Stimulated activated CD8-positive, alpha-beta memory T cell treated with anti-CD3 and anti-CD28 coated beads, Interleukin-7, amount 100 ng/mL, for 1 hour (primary cell): ENCODE measurements at places on chromosomes 4 and X.

- DNase-seq = no peak
Observed at GRCh38 chr4:15400981-15401671, 26.7 kb upstream of the C1QTNF7 start.

GRCh38 chr4:18556402-18556801, 534.8 kb upstream of the LCORL start:
- no peak for DNase-seq

- no peak for DNase-seq
Observed at GRCh38 chr4:186205156-186205555, 13.8 kb downstream of the CYP4V2 start.

DNA sequence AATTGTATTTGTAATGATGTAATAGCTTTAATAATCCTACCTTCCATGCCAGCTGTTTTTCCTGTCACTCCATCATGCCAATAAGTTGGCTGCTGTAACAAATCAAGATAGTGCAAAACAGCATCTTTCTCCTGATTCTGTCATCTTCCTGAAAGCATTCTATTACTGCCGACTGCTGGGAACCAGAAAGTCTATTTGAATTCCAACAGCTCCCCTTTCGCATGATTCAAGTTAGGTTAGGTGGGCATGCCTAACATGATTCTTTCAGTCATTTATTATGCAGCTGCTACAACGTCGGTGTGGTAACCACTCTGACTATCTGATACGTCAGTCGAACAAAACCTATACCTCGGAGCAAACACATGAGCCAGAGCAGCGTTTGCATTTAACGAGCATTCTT, 127.9 kb upstream of the DMD start:
- DNase-seq = no peak

GRCh38 chr4:33270403-33270802, 2550.2 kb downstream of the PCDH7 start:
- DNase-seq = no peak

DNA sequence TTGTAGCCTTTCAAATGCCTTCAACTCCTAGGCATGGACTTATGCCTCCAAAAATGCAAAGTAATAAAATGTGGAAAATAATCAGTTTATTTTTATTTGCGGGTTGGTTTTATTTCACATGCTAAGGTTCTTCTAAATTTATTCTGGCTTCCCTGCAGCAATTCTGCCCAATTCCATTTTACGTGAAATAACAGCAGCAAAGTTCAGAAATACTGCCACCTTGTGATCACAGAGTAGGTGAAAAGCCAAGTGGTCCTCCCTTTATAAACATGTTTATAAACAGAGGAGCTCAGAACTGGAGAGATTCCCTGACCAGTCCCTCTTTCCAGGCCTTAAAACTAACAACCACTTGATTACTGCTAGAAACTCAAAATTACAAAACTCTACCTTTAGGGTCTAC, 14.7 kb upstream of the DCHS2 start:
- no peak for DNase-seq

GRCh38 chr4:47562297-47562696, 77.2 kb downstream of the ATP10D start:
- no peak for DNase-seq

GRCh38 chr4:78691971-78692821, 84.0 kb upstream of the BMP2K start:
- no peak for DNase-seq

- no peak for DNase-seq
Observed at GRCh38 chrX:144849141-144849540, 398.2 kb upstream of the SPANXN1 start.

DNA sequence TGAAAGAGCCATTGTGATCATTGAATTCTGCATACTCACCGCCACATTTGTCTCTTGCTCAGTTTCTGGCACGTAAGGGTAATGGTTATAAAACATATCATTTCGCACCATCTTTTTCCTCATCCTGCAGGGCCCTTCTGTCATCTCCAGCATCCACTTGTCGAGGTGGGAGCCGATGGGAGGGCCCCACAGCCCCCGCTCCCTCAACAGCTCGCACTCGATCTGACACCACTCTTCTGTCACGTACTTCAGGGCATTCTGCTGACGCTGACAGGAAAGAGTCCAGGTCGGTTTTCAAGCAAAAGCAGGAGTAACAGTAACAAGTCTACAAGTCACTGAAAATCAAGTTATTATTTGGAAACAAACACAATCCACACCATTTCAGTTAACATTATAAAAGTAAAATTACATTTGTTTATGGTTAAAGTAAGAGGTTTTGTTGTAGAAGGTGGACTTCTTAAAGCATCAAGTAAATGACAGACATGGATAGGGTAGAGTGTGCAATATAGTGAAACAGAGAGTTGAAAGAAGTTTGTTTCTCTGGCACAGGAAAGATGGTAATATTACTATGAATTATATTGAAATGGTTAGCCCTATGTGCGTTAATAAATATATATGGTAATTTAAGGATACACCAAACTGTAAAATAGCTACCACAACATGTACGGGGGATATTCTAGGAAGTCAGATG, 150.6 kb downstream of the CDS1 start:
- no peak for DNase-seq

DNA sequence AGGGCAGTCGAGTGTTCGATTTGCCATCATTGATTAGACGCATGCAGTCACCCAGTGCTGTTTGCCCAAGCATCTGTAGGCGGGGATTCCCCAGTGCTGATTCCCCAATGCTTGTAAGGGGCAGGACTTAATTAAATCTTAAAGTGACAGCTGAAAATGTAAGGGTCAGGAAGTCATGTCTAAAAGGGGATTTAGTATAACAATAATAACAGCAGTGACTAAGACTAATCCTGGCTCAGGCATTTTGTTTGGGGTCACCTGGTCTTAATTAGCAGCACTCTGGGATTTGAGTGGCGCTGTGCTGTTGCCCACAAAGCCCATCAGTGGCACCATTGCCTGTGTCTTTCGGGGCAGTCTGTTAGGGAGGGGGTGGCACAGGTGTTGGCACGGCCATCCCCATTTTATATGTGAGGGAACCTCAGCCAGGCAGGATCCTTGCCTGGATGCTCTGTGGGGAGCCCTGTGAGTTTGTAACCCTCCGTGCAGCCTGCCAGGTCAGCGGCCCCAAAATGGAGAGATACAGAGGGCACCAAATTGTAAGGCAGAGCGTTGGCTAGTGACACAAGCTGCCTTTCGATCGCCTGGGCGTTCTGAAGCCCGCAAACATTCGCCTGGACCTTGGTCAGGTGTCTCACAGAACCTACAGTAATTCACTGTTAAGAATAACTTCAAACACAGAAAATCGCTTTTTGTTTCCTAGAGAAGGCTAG, 146.7 kb downstream of the TBL1X start:
- DNase-seq = no peak

DNA sequence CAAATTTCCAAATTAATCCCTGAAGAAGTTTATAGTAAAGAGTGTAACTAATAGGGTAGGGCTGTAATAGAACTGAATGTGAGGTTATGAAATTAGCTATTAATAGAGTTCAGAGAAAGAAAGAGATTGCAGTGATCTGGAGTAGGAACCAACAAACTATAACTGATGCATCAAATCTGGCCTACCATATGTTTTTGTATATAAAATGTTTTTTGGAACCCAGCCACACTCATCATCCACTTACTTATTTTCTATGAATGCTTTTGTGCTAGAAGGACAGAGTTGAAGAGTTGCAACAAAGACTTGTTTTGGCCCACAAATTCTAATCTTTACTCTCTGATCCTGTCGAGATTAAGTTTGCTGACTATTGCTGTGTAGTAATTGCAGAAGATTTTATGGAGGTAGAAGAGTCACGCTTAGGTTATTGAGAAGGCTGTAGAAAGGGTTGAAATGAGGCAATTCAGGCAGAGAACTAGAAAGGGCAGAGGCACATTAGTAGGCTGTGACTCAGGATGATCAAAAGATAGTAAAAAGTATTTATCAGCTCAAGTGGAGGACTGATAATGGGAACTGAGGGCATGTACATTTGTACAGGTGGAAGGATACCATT, 298.7 kb upstream of the EMCN start:
- DNase-seq = no peak

DNA sequence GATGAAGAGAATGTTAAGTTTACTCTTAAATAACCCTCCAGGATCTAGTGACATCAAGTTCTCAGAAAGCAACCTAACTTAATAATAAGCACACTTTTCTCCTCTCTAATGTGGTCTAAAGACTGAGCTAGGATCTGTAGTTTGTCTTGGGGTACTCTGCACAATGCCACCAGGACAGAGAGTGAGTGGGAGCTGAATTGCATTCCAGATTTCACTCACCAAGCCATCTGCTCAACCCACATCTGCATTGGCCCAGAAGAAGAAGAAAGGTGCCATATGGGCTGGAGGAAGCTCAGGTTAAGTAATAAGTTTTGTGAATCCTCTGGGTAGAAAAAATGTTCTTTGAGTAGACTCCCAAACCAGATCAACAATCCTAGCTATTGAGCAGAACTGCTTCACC, 384.6 kb downstream of the PPP3CA start:
- DNase-seq = no peak

DNA sequence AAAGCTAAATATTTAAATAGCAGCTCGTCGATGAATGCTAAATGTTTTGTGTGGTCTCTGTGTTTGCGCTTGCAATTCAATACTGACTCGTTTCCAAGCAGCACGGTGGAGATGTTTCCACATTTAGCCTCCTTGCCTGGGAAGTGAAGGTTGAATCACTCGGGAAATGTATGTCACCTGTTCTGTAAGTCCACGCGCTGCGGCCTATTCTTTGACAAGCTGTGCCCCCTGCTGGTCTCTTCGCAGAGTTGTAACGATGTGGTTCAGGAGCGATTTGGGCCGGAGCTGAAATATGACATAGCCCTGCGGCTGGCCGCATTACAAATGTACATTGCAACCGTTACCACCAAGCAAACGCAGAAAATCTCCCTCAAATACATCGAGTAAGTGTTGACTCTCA, 89.6 kb upstream of the PRPS2 start:
- DNase-seq = no peak

DNA sequence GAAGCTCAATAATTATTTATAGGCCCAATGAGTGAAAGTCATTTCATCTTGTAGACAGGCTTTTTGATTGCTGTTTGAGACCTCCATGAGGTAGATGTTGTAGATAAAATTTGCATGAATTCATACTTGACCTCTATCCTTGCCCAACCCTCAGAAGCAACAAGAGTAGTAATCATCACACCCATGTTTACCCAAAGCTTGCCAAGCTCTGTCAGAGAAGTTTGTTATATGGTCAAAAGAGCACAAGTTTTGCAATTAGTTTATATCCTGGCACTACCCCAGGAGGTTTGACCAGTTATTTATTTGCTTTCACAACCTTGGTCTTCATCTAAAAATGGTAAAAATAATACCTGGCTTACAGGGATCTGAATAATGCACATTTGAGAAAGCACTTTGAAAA, 20.7 kb downstream of the ADH7 start:
- DNase-seq = no peak

DNA sequence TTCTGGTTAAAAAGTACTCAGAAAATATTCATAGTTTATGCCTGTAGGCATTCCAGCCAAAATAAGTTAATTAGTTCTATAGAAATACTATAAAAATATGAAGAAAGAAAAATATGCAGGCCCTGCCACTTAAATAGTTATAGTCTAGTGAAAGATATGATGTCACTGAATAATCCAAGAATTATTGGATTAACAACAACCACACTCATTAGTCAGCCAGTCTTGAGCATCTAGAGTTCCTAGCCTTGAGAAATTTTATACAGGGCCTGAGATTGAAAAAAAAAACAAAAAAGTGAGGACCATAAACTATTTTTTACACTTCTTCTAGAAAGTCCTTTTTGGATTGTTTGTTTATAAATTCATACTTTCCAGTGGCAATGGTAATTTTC, 823.0 kb downstream of the FAT4 start:
- DNase-seq = no peak

DNA sequence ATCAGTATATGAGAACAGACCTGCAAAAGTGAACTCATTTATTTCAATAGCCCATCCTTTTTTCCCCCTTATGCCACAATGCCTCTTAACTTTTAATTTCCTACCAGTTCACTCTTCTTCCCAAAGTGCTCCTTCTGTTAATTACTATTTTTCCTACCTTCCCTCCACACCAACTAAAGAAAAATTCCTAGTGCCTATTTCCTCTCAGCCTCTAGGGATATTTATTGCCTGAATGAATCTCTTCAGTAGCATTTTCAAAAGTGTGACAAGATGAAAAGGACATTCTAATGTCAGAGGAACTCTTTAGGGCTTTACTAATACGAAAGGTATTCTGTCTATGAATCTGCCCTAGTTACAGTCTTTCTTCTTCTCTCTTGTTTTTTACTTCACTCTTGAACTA, 181.1 kb upstream of the SPRY1 start:
- no peak for DNase-seq

GRCh38 chr4:8090312-8090711, 68.3 kb downstream of the ABLIM2 start:
- no peak for DNase-seq

- DNase-seq = no peak
Observed at GRCh38 chrX:133533249-133533648, 118.0 kb upstream of the GPC4 start.

- no peak for DNase-seq
Observed at GRCh38 chrX:17377091-17377717, 2.2 kb downstream of the NHS start.

- DNase-seq = peak; percentile 46
Observed at GRCh38 chr4:1201851-1202525, 29.6 kb upstream of the SPON2 start.

DNA sequence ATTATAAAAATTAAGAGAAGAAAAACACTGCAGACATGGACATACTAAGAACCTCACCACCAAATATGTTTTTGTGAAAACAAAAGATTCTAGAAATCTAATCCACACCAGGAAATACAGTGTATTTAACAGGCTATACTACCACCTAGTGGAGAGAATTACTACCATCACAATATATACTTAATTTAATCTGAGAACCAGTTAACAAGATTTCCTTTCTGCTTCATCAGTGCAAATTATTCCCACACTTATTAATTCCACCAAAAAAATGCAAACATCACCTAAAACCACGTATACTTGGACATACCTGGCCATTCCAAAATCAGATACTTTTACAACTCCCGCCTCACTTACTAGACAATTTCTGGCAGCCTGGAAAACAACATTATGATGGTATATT, 7.0 kb upstream of the TXK start:
- DNase-seq = no peak

- DNase-seq = no peak
Observed at GRCh38 chr4:26731351-26732035, 129.1 kb upstream of the STIM2 start.

DNA sequence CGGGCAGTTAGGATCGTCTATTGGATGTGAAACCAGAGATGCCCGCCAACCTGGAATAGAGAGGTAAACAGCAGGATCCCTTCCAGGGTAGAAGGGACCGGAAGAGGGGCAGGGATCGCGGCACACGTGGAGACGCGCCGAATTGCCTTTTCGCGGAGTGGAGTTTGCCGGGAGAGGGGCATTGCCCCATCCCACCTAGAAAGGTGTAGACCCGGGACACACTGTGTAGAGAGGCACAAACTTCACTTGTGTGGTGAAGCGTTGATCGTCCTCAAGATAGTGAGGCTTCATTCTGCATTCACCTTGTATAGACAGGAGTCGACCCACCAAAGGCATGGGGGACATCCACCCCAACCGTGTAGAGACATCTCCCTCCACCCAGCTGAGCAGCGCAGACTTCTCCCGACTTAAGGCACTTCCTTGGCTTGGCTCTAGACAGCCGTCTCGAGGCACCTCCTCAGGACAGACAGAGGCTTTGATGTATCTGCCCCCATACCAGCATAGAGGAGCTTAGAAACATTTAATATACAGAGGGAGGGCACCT, 410 bp downstream of the GNL3L start:
- DNase-seq = no peak
